Colonic mucosa (tissue), 4 donors: ENCODE measurements at places on chromosomes 4 and X.

GRCh38 chr4:10006601-10007435 is 14.5 kb downstream of the SLC2A9 start:
- DNase-seq = peak; percentile 90

DNA sequence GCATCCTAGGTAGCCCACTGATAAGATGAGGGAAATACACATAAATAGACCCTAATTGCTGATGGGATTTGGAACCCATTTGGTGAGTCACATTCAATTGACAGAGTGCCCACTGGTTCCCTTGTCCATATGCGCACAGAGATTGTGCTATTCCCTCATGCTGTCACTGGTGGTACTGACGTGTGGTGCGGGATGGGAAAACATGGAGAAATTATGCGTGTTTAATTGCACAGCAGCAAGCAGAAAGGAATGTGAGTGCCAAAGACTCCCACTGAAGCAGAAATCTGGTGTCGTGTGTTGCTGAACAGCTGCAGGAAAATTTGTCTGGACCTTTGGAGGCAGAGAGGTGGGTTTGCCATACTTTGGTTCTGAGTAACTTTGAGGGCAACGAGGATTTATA is 92.2 kb downstream of the NHSL2 start:
- DNase-seq = no peak

- no peak for DNase-seq
Measured at GRCh38 chr4:8723222-8723980, 130.8 kb downstream of the CPZ start.

DNA sequence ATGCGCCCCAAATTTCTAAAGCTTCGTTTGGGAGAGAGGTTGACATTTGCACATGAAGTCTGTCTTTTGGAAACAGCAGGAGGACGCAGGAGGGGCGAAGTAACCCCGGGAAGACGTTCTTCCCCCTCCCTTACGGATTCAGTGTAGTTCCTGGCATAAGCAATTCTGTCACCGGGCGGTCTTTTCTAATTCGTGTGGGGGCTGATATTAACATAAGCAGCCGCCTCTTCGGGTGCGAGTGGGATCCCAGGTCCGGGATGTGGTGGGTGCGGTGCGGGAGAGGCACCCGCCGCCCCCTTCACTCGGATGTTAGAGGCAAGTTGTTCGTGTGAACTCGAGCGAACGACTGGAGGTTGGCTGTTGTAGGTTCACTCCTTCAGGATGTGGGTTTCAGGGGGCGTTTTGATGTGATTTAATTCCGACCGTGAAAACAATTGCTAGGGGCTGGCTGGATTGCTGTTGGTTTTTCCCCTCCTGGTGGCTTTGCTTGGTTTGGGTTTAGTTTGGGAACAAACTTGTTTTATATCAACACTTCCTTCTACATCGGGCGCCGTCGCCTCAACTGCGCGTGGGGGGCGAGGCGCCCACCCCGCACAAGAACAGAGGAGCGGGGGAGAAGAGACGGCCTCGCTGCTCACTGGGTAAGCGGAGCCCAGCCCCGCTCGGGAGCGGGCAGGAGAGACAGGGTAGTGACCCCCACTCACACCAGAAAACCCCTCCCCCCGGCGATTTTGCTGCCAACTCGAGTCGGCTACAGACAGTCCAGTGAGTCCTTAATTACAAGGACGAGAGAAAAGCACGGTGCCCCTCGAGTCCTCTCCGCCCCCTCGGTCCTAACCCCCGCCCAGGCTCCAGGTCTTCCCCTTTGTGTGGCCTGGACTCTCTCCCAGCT is 2.9 kb upstream of the LEF1 start:
- DNase-seq = no peak

GRCh38 chr4:3868211-3869173 is 102.3 kb downstream of the ADRA2C start:
- no peak for DNase-seq

DNA sequence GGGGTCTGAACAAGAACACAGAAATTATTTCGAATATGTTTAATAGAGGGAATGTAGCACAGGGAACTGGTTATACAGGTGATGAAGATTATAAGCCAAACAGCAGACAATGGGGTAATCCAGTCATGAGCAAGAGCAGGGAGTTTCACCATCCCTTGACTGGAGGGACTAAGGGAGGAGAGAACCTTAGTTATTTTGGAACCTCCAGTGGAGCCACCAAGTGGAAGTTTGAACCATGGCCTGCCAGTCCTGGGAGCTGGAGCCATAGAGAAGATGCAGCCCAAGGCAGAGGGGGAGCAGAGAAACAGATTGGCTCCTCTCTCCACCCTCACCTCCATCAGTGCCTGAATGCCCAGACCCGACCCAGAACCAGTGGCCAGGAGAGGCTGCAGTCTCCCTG is 264.6 kb upstream of the RASGEF1B start:
- no peak for DNase-seq

- DNase-seq = no peak
Measured at GRCh38 chrX:64571011-64571410, 175.8 kb upstream of the MTMR8 start.

- DNase-seq = no peak
Measured at GRCh38 chrX:2701600-2701999, 10.5 kb downstream of the CD99 start.

DNA sequence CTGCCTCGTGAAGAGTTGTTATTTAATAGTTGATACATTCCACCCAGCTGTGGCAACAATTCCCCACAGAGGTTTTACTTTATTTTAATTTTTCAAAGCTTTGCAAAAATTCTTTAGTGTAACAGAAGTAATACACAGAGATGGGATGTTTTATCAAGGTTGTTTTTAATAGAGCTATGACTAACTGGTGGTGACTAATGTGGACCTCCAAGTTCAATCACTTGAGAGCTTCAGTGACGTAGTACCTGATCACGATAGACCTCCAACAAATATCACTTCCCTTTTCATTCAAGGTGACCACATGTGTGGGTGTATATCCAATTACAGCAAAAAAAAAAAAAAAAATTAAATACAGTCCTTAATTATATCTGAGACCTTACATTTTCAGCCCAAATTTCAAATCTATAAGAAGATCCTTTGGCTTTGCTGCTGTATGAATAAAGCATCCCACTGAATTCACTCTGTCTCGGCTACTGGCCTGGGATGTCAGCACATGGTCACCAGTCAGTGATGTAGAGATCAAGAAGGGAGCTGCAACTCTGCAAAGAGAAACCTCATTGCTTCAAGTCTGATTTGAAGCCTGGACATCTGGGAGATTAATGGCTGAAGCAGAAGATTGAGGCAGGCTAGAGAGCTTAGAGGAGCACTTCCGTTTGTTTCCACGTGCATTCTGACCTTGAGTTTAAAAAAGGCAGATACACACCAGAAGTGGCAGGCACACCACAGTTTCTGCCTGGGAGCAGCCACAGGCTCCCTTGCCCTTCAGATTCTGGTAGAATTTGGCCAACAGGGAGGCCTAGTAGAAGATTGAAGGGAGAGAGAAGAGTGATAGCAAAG is 345.9 kb upstream of the NOCT start:
- no peak for DNase-seq

GRCh38 chr4:113468165-113469022 is 293.1 kb downstream of the CAMK2D start:
- peak; percentile 58 for DNase-seq

GRCh38 chr4:8194306-8195242 is 4.5 kb upstream of the SH3TC1 start:
- DNase-seq = no peak

GRCh38 chrX:30027636-30028035 is 187.7 kb upstream of the MAGEB2 start:
- no peak for DNase-seq

- DNase-seq = no peak
Measured at GRCh38 chrX:118520216-118521206, 24.9 kb downstream of the DOCK11 start.

DNA sequence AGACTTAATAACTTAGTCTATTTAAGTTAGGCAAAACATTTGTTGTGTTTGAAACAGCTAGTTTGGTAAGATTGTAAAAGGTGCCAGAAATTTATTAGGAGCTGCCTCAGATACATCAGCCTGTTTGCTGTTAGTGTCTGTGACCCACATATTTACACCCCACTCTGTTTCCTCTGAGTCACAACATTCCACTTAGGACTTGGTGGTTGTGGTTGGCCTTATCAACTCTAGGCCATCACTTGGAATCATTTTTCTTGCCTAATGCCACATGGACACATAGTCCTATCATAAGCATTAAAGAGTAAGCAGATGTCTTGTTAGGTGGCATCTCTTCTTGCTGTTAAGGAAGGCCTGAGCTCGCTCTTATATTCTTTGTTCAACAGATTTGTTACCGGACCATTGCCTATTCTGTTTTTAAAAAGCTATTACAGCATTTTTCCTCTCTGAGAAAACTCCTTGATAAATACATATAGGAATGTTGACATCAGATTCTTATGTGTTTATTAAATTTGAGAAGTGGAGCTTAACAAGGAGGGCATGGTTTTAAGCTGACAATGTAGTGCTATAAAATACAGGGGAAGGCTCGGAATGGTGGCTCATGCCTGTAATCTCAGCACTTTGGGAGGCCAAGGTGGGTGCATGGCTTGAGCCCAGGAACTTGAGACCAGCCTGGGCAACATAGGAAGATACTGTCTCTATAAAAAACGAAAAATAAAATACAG is 51.2 kb upstream of the PGRMC2 start:
- DNase-seq = no peak
